T-helper 1 cell treated with Interleukin-12 subunit alpha and Interleukin-12 subunit beta and Interleukin-4 antibody, amounts not matched to agents 30 ng/mL and 1 ng/mL, for 36 hours (primary cell): ENCODE measurements at places on chromosomes 4 and X. TPM values are rescaled to one million over a fixed set of nuclear protein-coding genes. Genes with fewer than 3 reads are reported as not detected.

FGFR3 gene
- total RNA-seq: 0.39 and 1.2 TPM in 2 replicates

ARHGAP4 gene
- total RNA-seq: 281 and 285 TPM in 2 replicates

YTHDC1 gene
- total RNA-seq: 86.0 and 88.6 TPM in 2 replicates

CCDC120 gene
- total RNA-seq: 6.5 and 8.3 TPM in 2 replicates

SLITRK4 gene
- not detected in 2 replicates for total RNA-seq

ETDA gene
- not detected in 2 replicates for total RNA-seq

DIPK2B gene
- not detected in 2 replicates for total RNA-seq

CCSER1 gene
- not detected in 2 replicates for total RNA-seq

USP17L18 gene
- total RNA-seq: not detected in 2 replicates

RHOXF2B gene
- not detected in 2 replicates for total RNA-seq

SMR3B gene
- total RNA-seq: not detected in 2 replicates

ITIH6 gene
- total RNA-seq: not detected in 2 replicates

SPOCK3 gene
- total RNA-seq: not detected in 2 replicates

CDS1 gene
- total RNA-seq: 0.05 TPM in 2 replicates

USP11 gene
- 22.7 and 27.4 TPM in 2 replicates for total RNA-seq

SPANXN4 gene
- total RNA-seq: not detected in 2 replicates

F9 gene
- total RNA-seq: not detected in 2 replicates

SHROOM4 gene
- not detected in 2 replicates for total RNA-seq

USP26 gene
- not detected in 2 replicates for total RNA-seq

ASB9 gene
- 0.34 and 0.39 TPM in 2 replicates for total RNA-seq

UGT8 gene
- 0.12 TPM in 1 of 2 replicates, not detected in the other for total RNA-seq

COL4A5 gene
- total RNA-seq: not detected in 2 replicates

TRMT10A gene
- 8.0 and 8.1 TPM in 2 replicates for total RNA-seq

PWWP3B gene
- not detected in 2 replicates for total RNA-seq

NXF2B gene
- total RNA-seq: not detected in 2 replicates

RPL39 gene
- 1,745 and 1,793 TPM in 2 replicates for total RNA-seq

SMIM43 gene
- 0.15 TPM in 1 of 2 replicates, not detected in the other for total RNA-seq

PABPC1L2A gene
- not detected in 2 replicates for total RNA-seq

GAGE1 gene
- total RNA-seq: not detected in 2 replicates

SOWAHB gene
- not detected in 2 replicates for total RNA-seq

PLS3 gene
- 0.76 and 1.6 TPM in 2 replicates for total RNA-seq

SPANXA2 gene
- not detected in 2 replicates for total RNA-seq

C4orf51 gene
- not detected in 2 replicates for total RNA-seq

FAM241A gene
- 2.0 and 2.2 TPM in 2 replicates for total RNA-seq

PNCK gene
- not detected in 2 replicates for total RNA-seq

GPR119 gene
- not detected in 2 replicates for total RNA-seq

NCAPG gene
- total RNA-seq: 42.8 and 43.4 TPM in 2 replicates

PPP4R3C gene
- total RNA-seq: not detected in 2 replicates

CAPN6 gene
- total RNA-seq: not detected in 2 replicates

SMIM10 gene
- 0.49 and 0.54 TPM in 2 replicates for total RNA-seq

FSTL5 gene
- total RNA-seq: not detected in 2 replicates

PDK3 gene
- 24.7 and 27.4 TPM in 2 replicates for total RNA-seq

STPG2 gene
- total RNA-seq: 0.12 TPM in 1 of 2 replicates, not detected in the other

GCNA gene
- total RNA-seq: 5.7 and 6.0 TPM in 2 replicates

USP17L20 gene
- total RNA-seq: not detected in 2 replicates

CLNK gene
- total RNA-seq: not detected in 2 replicates

PF4V1 gene
- not detected in 2 replicates for total RNA-seq

MAGEB18 gene
- not detected in 2 replicates for total RNA-seq

GSX2 gene
- not detected in 2 replicates for total RNA-seq

XK gene
- total RNA-seq: 0.15 and 0.20 TPM in 2 replicates

JAKMIP1 gene
- total RNA-seq: 28.8 and 31.0 TPM in 2 replicates

DUX4 gene
- not detected in 2 replicates for total RNA-seq

BEX3 gene
- total RNA-seq: 5.3 and 7.4 TPM in 2 replicates

TMEM131L gene
- total RNA-seq: 34.0 and 35.0 TPM in 2 replicates

FRMPD3 gene
- 0.02 TPM in 1 of 2 replicates, not detected in the other for total RNA-seq

KLB gene
- total RNA-seq: not detected in 2 replicates
